ENCODE measurements at places on chromosomes 12 and 14.

DNA sequence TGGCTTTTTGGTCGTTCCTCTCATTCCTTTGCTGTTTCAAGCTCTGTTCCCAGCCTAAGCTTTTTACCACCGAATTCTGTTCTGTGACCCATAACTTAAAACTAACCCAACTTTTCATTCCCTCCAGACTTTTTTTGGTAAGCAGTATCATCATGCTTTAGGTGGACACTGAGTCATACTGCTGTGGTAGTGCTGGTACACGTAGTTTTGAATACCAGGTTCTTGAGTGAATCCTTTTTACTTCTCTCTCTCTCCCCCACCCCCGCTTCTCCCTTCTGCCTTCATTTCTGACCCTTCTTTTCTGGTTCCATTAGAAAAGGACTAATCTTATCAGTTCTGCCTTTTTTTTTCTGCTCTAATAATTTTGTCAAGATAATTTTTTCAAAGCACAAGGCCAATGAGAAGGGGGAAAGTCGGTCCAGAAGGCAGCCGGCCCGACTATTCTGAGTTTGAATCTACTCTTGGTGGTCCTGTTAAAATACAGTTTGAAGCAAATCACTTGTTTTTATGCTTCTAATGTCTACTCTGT lies 2.3 kb upstream of the MDM2 start:
- DNase-seq = no peak

DNA sequence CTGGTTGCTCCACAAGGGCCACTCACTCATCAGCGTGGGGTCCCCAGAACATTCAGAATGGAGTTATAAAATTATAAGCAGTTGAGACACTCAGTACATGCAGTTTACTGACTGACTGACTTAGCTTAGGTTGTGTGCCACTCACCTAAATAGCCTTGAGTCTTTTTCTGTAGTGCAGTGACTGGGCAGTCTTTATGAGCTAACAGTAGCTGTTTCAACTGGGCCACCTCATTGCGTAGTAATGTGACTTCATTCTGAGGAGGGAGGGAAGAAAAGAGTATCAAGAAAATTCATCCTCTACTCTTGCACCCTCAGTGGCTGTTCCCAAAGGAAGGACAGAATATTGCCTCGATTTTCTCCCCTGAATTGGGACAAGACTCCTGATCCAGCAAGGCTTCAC lies 15.8 kb upstream of the NPFF start:
- DNase-seq = no peak

DNA sequence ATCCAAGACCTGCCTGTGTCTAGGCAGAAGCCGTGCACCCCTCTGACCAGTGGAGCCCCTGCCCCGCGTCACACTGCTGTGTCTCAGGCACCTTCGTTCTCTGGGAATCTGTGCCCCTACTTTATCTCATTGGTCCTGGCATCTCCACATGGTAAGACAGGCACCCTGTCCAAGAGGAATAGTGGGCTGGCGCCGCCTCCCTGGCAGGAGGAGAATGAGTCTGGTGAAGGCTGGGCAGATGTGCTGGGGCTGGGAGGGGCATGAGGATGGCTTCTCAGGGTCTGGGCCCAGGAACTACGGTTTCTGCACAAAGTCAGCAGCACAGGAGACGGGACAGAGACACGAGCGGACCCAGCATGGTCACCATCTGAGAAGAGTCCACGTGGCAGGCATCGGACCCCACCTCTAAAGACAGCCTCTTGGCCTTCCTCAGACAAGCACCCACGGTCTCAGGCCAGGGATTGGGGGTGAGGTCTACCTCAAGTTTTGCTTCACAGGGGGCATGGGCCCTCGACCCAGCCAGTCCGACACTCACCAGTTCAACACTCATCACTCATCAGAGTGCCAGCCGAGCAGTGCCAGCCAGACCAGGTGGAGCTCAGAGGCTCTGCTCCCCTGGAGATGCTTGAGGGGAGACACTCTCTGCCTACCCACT lies 306.7 kb downstream of the ADGRD1 start:
- DNase-seq = no peak

GRCh38 chr12:69467366-69467765 lies 2.8 kb upstream of the FRS2 start:
- no peak for DNase-seq

DNA sequence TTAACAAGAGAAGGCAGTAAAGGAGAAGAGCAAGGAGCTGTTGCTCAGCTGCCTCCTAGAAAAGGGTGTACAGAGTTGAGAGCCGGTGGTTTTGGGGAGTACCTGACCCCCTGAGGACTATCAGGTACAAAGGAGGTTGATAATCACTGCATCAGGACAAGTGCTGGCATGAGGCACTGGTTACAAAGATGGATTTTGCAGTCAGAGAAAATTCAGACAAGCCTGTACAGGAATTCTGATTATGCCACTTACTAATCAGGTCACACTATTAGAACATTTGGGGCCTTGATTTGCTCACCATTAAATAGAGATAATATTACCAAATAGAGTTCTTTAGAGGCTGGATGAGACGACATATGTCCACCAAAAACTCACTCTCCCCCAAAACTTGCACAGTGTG lies 450.9 kb upstream of the TMPO start:
- DNase-seq = no peak

GRCh38 chr12:67539946-67540345 lies 108.6 kb upstream of the DYRK2 start:
- DNase-seq = no peak

GRCh38 chr14:73472185-73473114 lies 14.1 kb upstream of the NUMB start:
- no peak for DNase-seq

- no peak for DNase-seq
Measured at GRCh38 chr12:21718944-21719650, 55.4 kb downstream of the KCNJ8 start.

DNA sequence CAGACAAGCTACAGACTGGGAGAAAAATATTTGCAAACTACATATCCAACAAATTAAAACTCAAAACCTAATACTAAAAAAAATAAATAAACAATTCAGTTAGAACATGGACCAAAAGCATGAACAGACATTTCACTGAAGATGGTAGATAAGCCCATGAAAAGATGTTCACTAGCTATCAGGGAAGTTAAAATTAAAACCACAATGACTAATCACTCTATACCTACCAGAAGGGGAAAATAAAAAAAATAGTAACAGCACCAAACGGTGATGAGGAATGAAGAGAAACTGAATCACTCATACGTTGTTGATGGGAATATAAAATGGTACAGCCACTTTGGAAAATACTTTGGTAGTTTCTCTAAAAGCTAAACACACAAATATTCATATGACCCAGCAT lies 31.1 kb upstream of the DHRS7 start:
- DNase-seq = no peak

- no peak for DNase-seq
Measured at GRCh38 chr12:68612697-68613096, 2.0 kb downstream of the RAP1B start.

DNA sequence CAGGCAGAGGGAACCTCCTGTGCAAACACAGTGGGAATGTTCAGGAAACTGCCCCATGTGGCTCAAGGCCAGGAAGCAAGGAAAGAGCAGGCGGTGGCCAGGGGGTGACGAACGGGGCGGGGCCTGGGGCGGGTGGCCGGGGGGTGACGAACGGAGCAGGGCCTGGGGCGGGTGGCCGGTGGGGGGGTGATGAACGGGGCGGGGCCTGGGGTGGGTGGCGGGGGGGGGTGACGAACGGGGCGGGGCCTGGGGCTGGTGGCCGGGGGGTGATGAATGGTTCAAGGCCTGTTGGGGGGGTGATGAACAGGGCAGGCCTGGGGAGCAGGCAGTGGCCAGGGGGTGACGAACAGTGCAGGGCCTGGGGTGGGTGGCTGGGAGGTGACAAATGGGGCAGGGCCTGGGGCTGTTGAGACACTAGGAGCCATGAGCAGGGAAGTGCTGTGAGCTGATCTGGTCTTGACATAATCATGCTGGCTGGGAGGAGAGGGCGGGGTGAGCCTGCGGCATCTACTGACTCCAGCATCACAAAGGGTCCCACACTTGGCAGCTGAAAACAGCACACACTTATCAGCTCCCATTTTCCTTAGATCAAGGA lies 62.7 kb upstream of the FBRSL1 start:
- no peak for DNase-seq

DNA sequence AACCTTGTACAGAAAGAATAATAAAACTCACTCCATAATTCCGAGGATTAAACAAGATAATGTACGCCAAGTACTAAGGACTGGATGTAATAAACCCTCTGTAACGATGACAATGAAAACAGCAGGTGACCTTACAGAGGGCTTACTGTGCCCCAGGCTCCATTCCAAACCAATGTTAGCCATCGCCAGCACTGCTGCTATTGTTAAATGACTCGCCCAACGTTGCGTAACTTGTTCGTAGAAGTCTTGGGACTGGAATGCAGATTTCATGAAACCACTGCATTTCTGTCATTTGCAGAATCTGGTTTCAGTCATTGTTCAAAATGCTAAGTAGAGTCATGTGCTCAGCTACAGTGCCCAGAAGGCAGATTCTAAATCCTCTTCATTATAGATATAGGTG lies 728 bp upstream of the STON2 start:
- no peak for DNase-seq

DNA sequence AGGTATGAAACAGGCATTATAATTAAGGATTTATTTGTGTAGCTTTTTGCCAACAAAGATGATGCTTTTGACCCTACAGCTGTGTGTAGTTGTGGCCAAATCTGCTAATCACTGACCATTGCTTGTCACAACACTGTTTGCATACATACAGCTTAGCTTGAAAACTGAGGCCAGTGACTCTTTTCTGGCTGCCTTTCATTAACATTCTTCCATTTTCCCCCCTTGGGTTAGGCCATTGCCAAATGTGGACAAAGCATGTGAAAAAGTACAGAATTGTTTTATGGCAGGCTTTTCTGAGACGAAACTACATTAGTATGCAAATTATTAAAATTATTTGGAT lies 263.3 kb downstream of the SLC16A7 start:
- no peak for DNase-seq

DNA sequence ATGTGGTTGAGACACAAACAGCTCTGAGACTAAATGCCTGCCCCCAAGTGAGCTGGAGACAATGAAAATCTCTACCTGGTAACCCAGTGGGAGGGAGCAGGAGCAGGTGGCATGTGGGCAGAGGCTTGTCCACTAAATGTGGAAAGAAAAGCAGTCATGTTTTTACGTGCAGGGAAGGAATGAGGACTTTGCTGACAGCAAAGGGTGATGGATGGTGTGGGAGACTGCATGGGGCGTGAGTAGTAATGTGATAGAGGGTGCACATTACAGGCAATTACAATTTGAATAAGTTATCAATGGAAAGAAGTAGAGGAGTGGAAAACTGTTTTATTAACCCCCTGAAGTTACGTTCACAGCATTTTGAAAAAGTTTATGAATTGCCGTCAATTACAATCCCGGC lies 176.6 kb downstream of the NRXN3 start:
- DNase-seq = peak; percentile 61

DNA sequence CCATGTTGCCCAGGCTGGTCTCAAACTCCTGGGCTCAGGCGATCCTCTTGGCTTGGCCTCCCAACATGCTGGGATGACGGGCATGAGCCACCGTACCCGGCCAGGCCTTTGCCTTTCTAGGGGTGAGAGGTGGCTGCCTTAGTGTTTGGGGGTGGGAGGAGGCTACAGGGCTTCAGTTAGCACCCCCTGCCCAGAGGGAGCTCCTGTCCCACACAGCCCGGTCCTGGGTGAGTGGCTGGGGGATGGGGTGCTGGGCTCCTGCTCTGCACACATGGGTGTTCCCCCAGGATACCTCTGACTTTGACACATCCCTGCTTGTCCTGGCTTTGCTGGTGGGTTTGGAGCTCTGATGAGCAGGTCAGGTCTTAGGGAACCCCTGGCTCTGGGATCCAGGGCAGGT lies 9.9 kb downstream of the ULK1 start:
- DNase-seq = no peak

DNA sequence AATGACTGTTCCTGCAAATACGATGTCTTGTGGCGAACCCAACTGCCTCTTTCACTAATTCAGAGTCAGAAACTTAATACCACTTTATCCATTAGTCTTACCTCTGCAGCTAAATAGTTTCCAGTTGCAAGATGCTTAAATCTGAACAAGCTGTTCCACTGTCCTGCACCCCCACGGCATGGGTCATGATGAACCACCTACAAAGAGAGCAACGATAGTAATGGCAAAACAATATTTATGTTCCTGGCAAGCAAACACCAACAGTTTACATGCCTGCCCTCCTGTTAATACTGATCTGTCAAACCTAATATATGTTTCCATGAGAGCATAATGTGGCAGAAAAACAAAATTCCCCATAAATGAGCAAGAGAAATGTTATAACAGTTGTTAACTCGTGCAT lies 121.9 kb downstream of the ITPR2 start:
- DNase-seq = no peak

DNA sequence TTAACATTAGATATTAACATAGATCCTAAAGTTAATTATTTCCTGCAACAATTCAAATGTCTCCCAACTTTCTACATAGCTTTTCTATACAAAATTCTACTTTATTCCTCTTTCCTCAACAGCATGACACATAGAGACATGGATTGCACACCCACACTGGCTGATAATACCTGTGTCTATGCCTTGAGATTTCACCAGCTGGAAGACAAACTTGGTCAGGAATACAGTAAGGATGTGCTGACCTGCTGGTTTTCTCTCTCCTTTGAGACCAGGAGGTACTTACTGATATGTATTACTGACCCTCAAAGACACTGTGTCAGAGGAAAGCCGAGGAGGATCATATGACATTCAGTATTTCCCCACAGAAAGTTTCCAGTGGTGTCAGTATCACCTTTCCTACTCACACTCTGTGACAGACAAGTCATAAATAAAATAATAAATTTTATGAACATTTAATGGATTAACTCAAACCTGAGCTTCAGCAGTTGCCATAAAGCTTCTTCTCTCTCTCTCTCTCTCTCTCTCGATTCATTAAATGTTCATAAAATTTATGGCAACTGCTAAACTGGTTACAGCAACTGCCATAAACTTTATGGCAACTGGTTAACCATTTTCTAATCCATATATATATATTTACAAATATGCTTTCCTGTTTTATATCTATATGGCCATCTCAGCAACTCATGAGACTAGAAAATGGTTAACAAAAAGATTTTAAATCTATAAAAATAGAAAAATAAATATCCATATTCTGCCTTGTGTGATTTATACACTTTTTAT lies 22.7 kb downstream of the EIF2S3B start:
- DNase-seq = no peak

DNA sequence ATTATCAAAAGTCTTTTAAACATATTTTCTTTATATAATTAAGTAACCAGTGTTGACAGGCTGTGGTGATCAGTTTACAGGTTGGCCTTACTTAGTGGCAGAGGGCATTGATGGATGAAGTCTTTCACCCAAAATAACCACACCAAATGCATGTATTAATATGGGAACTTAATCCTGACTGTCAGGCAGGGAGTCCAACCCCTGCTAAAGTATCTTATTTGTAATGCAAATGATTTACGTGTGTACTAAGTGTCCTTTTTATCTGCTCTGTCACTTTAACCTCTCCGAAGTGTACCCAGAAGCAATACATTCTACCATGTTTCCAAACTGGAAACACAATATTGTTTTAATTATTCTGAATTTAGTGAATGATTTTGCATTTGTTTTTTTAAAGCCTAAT lies 1.4 kb downstream of the MYBPC1 start:
- no peak for DNase-seq
